ENCODE measurements at places on chromosomes 6 and 20. TPM values are rescaled to one million over a fixed set of nuclear protein-coding genes. Genes with fewer than 3 reads are reported as not detected.
A peak's percentile ranks its signal among the peaks of the same experiment; 100 is the strongest.

DNA sequence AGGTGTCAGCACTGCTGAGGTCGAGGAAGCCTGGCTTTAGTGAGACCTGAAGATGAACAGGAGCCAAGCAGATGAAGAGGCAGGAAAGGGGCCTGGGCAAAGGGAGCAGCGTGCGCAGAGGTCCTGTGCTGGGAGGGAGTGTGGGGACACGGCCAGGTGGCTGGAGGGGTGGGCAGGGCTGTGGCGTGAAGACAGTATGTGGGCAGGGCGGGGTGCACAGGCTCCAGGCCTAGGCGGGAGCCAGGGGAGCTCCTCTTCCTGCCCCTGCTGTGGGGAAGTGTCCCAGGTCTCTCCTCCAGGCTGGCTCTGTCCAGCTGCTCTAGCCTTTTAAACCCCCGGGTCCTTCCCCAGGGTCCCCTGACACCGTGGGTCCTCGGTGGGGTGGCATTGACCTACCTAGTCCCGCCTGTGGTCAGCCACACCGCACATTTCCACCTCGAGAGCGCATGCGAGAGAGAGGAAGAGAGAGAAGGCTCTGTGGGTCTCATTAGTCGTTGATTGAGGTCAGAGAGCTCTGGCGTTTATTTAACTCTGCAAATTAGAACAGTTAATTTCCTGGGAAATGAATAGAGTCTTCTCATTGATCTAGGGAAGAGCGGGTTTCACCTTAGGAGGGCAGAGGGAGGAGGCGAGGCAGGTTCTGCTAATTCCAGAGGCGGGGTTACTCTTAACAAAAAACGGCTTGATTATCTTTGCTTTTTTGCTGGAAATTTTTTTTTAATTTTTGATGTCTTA is 68.8 kb downstream of the CDH4 start:
- no peak for DNase-seq

- no peak for DNase-seq
Measured at GRCh38 chr6:89475101-89475500, 42.1 kb downstream of the ANKRD6 start.

GRCh38 chr6:28943557-28944411 is 20.0 kb upstream of the TRIM27 start:
- DNase-seq, result peak; percentile 81

GRCh38 chr20:32189691-32190615 is 17.6 kb downstream of the PLAGL2 start:
- DNase-seq, result peak; percentile 84

Gene ANGPT4
- total RNA-seq, result 0.06 TPM

Measured in activated naive CD4-positive, alpha-beta T cell treated with anti-CD3 and anti-CD28 coated beads, Interleukin-2, amount 50 U/mL, for 72 hours (primary cell).